ENCODE measurements at places on chromosomes 12 and 14.
A peak's percentile ranks its signal among the peaks of the same experiment; 100 is the strongest.

DNA sequence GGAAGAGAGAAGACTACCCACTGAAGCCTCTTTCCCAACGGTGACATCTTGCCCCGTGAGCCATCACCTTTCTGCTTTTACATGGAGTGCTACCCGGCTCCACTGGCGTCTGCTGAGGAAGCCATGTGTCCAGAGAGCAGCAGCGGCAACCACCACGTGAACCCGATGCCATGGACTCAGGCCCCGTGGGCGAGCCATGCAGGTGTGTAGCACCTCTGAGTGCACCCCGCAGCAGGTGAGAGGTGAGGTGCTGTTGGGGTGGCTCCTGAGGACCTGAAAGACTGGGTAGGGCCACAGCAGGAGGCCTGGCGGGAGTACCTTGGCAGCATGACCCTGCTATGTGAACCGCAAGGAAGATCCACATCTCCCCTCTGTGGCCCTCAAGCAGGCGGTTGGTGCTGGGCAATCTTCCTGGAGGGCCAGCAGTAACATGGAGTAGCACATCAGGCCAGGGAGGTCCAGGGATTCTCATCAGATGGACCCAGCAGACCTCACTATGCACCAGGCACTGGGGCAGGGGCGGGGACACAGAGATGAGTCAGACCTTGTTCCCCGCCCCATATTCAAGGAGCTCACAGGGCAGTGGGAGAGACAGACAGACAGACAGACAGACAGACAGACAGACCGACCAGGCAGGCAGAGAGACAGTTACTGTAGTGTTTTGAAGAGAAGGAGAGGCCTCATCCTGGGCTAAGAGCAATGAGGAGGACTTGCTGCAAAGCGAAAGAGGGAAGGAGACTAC is 129.6 kb downstream of the PAPOLA start:
- DNase-seq, result no peak

GRCh38 chr12:84955298-84955697 is 42.7 kb upstream of the SLC6A15 start:
- DNase-seq, result no peak

GRCh38 chr14:23284654-23285529 is 1.0 kb downstream of the HOMEZ start:
- DNase-seq, result peak; percentile 9

DNA sequence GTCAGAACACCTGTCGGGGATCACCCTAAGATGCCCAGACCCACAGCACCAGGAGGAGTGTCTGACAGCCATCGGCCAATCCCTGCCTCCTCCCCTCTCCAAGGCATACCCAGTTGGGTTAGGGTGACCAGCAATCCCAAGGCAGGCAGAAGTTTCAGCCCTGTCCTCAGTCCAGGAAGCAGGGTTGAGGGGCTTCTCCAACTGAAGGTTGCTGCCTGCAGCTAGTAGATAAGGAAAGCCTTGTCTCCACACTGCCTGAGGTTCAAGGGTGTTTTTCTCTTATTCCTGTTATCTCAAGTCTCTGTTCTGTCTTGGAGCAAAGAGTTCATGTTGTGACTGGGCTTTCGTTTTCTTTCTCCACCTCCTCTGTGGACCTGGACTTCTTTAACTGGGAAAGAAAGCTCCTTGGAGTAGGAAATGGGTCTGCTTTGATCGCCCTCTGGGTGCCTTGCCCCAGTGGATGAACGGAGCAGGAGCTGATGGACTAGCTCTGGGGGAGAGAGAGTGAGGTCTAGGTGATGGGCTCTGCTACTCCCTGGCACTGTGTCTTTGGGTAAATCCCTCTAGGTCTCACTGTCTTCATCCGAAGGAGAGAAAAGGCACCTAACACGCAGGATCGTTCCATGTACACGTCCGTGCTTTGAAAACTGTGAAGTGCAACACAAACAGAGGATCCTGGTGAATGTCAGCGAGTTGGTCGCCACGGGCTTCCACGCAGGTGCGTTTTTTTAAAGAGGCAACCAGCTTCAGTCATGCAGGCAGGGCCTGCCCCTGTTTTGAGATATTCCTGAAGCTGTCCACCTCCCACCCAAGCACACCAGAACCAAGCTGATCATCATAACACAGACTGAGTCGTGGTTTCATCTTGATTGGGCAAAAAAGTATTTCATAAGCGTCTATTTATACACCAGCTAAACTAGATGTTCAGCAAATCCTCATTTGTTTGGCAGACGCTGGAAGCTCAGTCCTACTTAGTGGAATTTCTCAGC is 52.5 kb upstream of the FOXN3 start:
- DNase-seq, result no peak

DNA sequence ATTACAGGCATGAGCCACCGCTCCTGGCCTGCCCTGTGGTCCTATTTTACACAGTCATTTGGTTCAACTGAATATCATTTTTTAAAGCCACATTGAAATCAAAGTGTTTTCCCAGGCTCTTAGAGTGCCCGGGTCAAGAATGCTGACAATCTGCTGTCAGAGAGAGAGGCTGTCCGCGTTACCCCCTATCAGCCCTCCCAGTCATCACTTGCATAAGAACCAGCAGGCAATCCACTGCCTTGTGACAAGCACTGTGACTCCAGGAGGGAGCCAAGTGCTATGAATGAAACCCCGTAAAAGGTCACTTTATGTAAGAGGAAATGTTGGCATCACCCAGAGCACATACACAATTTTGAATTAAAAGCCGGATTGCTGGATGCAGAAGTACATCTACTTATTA is 13.5 kb downstream of the PHLDA1 start:
- DNase-seq, result no peak

- DNase-seq, result no peak
Observed at GRCh38 chr12:68835333-68835908, 27.4 kb downstream of the MDM2 start.

GRCh38 chr12:116525418-116526001 is 33.7 kb upstream of the MAP1LC3B2 start:
- DNase-seq, result peak; percentile 98

- DNase-seq, result no peak
Observed at GRCh38 chr12:15756822-15757221, 32.4 kb downstream of the EPS8 start.

GRCh38 chr12:46153268-46153872 is 115.5 kb downstream of the SLC38A1 start:
- DNase-seq, result peak; percentile 59

GRCh38 chr12:123033392-123034021 is 53.0 kb downstream of the ARL6IP4 start:
- DNase-seq, result no peak

- DNase-seq, result no peak
Observed at GRCh38 chr12:13307143-13307816, 110.8 kb downstream of the EMP1 start.

DNA sequence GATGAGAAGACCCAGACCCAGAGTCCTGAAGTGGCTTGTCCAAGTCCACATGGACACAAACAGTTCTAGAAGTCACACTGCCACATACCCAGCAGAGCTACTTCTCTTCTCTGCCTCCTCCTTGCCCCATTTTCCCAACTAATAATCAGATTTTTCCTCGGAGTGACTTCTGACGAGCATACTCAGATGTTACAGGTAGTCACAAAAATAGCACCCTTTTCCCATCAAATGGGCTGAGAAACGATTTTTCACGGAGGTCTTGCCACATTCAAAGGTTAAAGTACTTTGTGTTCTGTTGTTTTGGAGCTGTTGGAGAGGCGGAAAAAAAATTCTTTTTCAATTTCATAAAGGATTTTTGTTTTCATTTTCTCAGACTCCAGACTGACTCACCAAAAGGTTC is 232.9 kb downstream of the ZFP36L1 start:
- no peak for DNase-seq

- DNase-seq, result no peak
Observed at GRCh38 chr14:96285667-96286066, 29.7 kb downstream of the BDKRB1 start.

DNA sequence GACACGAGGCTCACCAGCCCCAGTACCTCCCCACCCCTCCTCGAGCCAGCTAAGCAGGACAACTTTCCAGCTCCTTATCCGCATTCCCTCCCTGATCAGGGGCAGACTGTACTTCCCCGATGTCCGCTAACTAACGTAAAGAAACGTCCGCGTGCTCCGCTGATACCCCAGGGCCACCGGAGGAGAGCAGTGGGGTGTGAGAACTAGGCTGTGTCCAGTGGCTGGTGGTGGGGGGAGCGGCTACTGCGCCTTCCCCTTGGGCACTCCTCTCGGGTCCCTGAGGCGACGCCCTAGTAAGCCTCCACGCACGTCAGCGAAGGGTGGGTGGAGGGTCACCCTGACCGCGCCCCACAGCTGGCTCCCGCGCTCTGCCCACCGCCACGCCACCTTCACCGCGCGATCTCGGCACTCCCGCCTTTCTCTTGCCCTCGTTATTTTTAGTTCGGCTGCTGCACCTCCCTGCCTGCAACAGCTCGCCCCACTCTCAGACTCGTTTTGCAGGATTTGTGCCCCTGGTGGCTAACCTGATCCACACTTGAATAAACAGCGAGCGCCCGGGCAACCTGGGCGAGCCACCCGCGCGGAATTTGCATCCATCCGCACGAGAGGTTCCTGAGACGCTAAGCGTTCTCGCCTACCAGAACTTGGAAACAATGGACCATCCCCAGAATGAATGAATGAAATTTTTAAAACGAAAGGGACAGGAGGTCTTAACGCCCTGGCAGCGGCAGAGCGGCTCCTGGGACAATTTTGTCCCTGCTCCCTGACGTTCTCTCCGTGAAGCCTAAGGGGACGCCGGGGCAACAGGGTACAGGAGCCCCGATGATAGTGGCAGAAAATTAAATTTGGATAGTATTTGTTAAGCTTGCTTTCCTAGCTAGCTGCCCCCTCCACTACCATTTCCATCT is 6.9 kb upstream of the BMP4 start:
- no peak for DNase-seq

DNA sequence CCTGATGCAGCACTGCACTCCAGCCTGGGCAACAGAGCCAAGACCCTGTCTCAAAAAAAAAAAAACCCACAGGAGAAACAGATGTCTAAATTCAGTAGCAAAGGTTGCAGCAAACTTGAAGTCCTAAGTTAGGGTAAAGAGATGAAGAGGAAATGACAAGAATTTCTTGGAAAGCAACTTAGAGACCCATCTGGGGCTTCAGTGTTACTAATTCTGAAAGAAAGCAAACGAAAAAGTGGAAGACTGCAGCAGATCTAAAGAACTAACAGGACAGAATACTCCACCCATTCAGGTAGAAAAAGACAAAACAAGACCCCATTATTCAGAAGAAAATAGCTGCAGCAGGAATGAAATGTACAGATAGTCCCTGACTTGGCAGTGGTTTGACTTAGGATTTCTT is 31.9 kb downstream of the RESF1 start:
- DNase-seq, result no peak

- peak; percentile 30 for DNase-seq
Observed at GRCh38 chr12:29088611-29089219, 60.4 kb upstream of the FAR2 start.

DNA sequence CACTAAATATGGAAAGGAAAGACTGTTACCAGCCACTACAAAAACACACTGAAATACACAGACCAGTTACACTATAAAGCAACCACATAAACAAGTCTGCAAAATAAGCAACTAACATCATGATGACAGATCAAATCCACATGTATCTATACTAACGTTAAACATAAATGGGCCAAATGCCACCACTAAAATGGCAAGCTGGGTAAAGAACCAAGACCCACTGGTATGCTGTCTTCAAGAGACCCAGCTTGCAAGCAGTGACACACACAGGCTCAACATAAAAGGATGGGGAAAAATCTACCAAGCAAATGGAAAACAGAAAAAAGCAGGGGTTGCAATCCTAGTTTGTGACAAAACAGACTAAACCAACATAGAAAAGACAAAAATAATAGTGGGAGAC is 260.9 kb upstream of the SSTR1 start:
- DNase-seq, result no peak

DNA sequence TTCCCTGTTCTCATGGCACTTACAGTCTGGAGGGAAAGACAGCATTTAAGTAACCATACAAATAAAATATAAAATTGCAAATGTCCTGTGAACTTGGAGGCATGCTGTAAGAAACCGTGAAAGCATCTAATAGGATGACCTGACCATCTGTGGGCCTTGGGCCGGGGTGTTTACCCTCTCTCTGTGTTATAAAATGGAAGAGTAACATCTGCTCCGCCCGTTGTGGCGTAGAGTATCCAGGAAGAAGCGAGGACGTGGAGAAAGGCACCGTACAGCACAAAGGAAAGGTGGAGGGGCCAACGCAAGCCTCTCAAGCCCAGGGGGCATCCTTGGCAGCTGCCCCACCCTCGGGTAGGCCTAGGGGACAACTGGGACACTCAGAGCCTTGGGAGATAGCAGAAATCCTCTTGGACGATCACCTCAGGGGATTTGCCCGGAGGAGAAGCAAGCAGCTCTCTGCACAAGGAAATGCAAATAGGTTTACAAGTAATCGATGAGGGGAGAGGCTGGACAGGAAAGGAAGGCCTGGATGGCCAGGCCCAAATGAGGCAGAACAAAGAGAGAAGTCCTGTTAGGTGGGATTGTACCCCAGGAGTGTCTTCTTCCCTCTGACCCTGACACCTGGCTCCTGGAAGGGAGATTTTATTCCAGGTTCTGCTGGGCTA is 26.2 kb downstream of the VSX2 start:
- DNase-seq, result no peak

GRCh38 chr12:1851151-1851701 is 30.9 kb downstream of the LRTM2 start:
- DNase-seq, result no peak

GRCh38 chr14:31341280-31341679 is 79.1 kb downstream of the HEATR5A start:
- DNase-seq, result no peak

GRCh38 chr12:105231396-105231795 is 4.6 kb downstream of the APPL2 start:
- DNase-seq, result no peak

DNA sequence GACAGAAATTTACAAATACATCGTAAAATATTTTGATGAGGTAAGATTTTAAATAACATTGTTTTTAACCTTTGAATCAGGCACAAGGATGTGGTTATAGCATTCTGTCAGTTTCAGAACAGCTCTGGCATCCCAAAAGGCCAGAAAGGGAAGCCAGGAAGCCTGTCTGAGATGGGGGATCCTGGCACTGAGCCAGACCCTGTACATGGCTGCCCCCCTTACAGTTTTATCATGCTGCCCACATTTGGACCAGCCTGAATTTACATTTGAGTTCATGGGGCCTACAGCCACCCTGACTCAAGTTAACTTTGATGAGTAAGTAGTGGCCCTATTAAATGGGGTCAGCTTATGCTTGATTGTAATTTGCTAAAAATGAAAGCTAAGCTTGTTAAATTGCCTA is 155.6 kb downstream of the PLXNC1 start:
- no peak for DNase-seq

GRCh38 chr14:35248476-35248788 is 43.8 kb upstream of the PSMA6 start:
- no peak for DNase-seq

GRCh38 chr12:15180325-15180724 is 40.9 kb downstream of the RERG start:
- DNase-seq, result no peak

- no peak for DNase-seq
Observed at GRCh38 chr14:31097081-31097480, 70.9 kb upstream of the STRN3 start.

- DNase-seq, result peak; percentile 10
Observed at GRCh38 chr12:7190268-7191055, 976 bp downstream of the PEX5 start.

DNA sequence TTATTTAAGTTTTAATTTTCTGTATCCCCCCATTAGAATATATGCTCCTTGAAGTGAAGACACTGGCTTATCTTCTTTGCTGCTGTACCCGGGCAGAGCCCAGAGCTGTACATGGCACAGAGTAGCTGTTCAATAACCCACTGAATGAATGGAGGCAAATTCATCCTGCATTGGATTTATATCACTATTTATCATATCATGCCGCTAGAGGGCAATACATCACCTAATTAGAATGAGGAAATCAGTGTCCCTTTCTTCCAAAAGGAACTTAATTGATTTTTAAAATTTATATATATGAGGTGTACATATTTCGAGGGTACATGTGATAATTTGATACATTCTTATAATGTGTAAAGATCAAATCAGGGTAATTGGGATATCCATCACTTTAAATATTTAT is 89.2 kb upstream of the TMEM260 start:
- DNase-seq, result peak; percentile 34
